ENCODE measurements at places on chromosomes 4 and X.

DNA sequence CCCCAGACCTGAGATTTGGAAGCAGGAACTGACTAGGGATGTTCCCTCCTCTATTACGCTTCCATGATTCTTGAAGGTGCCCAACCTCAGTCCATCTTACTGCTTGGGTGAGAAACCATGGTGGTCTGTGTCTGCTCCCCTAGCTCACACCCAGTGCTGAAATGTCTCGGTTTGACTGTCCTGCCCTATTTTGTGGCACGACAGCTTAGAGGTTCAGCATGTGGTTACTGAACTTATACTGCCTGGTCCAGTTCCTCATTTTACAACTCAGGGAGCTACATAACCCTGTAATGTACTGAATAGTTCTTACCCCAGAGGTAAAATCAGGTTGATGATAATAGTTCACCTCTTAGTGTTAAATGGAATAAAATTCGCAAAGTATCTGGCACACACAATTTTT is 203.1 kb downstream of the RBM46 start:
- no peak for DNase-seq

- DNase-seq, result no peak
These were observed 38.9 kb downstream of the AFF1 start for GRCh38 chr4:86973668-86974067.

DNA sequence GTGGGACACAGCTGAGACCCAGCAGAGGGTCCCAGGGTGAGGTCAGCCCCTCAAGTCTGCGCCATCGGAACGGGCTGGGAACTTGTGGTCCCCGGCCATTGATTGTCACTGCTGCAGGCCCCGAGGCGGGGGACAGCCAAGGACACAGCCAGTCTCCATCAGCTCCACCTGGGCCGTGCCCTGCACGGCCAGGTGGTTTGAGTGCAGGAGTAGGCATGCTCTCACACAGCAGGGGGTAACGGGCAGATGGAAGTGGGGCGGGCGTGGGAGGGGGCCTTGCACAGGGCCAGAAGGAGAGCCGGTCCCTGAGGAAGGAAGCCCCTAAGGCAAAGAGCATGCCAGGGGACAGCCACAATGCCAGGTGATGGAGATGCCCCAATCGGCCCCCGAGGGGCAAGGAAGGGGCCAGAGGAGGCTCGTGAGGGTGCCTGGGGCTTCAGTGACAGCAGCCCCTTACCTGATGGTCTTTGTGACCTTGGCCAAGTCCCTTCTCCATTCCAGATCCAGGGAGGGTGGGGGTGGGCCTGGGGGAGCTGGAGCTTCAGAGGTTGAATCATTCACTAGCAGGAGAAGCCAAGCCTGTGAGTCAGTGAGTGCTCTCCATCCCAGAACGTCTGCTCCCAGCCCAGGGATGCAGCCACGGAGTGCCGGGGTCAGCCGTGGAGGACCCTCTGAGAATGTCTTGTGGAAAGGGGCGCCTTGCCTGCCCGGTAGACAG is 2.3 kb downstream of the ATP2B3 start:
- DNase-seq, result no peak

- no peak for DNase-seq
These were observed 237.5 kb upstream of the GLRA2 start for GRCh38 chrX:14291666-14292500.

- DNase-seq, result no peak
These were observed 245.3 kb downstream of the HS3ST1 start for GRCh38 chr4:11183356-11183740.

GRCh38 chrX:37820646-37821045 is 26.7 kb downstream of the DYNLT3 start:
- no peak for DNase-seq

GRCh38 chr4:5460106-5460801 is 248.1 kb downstream of the EVC2 start:
- DNase-seq, result no peak

DNA sequence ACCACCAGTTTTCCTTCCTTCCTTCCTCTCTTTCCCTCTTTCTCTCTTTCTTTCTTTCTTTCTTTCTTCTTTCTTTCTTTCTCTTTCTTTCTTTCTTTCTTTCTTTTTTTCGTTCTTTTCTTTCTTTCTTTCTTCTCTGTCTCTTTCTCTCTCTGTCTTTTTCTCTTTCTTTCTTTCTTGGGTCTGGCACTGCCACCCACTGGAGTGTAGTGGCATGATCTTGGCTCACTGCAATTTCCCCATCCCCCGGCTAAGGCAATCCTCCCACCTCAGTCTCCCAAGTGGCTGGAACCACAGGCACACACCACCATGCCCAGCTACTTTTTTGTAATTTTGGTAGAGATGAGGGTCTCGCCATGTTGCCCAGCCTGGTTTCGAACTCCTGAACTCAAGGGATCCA is 51.6 kb upstream of the NHS start:
- DNase-seq, result no peak

DNA sequence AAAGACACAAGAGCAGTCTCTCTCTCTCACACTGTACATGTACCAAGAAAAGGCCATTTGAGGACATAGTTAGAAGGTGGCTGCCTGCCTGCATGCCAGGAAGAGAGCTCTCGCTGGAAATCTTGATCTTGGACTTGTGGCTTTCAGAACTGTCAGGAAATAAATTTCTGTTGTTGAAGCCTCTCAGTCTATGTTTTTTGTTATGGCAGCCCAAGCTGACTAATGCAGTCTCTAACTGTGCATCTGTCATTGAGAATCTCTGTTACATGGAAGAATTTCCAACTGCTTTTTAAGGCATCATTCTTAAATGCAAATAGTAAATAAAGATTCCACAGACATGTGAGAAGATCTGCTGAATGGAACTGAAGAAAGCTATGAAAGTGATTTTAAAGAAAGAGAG is 198.3 kb downstream of the PCDH10 start:
- no peak for DNase-seq

DNA sequence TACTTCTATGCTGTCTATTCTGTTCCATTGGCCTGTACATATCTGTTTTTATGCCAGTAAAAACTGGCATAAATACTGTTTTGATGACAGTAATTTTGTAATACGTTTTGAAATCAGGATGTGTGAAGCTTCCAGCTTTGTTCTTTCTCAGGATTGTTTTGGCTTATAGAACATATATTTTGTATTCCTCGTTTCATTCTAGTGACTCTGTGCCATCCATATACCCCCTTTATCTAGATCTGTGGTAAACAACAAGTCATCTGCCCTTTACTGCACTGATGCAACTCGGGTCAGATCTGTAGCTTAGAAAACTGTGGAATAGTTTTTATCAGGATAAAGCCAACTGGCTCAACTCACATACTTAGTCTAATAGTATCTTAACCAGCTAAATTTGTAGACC is 233.7 kb downstream of the PRDM5 start:
- DNase-seq, result no peak

DNA sequence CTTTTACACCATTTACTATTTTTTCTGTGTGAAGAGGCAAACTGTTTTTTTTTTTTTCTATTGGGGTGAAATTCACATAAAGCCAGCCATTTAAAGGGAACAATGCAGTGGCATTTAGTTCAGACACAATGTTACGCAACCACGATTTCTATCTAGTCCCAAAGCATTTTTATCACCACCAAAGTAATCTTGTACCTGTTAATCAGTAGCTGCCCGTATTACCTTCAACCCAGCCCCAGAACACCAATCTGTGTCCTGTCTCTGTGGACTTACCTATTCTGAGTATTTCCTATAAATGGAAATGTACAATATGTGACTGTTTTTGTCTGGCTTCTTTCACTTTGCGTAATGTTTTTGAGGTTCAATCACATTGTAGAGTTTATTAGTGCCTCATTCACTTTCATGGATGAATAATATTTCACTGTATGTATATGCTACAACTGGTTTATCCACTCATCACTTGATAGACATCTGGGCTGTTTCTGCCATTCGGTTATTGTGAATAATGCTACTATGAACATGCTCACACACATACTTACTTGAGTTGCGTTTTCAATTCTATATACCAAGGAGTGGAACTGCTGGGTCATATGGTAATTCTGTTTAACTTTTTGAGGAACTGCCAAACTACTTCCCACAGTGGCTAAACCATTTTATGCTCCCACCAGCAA is 116.2 kb downstream of the CDS1 start:
- no peak for DNase-seq

GRCh38 chrX:132171881-132172280 is 44.1 kb upstream of the FRMD7 start:
- DNase-seq, result no peak

DNA sequence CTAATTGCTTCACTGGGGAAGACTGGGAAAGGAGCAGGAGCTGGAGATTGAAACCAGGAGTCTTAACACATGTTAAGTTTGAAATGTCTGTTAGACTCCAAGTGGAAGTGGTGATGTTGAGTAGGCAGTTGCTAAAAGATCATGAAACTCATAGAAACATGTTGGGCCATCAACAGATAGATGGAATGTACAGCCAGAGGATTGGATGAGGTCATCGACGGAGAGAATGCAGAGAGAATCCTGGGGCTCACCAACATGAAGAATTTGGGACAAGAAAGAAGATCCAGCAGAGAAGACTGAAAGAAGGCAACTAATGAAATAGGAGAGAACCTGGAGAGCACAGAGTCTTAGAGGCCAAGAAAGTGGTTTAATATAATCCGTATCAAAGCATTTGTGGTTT is 19.4 kb upstream of the TSPAN5 start:
- DNase-seq, result no peak

DNA sequence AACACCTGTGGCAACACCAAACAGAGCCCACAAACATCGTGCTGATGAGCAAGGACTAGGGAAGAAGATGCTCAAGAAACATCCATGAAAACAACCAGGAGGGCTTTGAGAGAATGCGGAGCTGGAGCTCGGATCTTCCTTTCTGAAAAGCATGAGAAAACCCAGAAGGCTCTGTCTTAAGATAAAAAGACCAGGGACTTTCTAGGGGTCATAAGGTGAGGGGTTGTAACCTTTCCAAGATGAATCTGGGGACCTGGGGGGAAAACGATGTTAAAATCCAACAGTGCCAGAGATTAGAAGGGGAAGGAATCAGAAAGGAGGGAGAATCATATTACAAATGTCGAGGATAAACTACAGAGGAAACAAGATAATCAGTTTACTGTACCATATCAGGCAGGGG is 10.1 kb downstream of the GK2 start:
- no peak for DNase-seq

DNA sequence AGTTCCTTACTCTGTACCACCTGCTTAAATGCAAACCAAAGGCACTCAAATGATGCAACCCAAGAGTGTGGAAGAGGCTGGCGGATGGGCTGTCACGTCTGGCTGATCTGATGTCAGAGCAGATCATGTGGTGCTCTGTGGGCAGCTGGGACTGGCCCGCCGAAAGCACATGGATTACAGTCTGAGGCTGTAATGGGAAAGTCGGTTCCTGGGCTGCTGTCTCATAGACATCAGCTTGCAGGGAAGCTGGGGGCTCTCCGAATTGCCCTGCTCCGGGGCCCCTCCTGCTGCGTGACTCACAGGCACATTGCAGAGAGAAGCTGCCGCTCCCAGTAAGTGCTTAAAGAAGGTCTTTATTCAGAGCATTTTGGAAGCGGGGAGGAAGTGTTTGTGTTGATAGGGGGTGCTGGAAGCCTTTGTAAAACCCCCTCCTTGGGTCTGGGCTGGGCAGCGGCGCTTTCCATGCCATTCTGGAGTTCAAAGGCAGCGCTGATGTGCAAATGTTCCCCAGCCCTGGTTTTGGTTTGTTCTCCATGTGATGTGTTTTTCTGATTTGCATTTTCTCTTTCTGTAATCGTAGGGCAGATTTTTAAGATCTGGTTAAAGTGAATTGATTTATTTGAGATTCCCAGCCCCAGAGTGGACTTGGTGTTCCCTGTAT is 181.1 kb downstream of the LARP7 start:
- peak; percentile 78 for DNase-seq

GRCh38 chr4:183571350-183571941 is 66.6 kb downstream of the ING2 start:
- DNase-seq, result no peak

GRCh38 chr4:93764639-93765246 is 63.8 kb upstream of the ATOH1 start:
- DNase-seq, result peak; percentile 9
